ENCODE measurements at places on chromosomes 13 and 19. TPM values are rescaled to one million over a fixed set of nuclear protein-coding genes. Genes with fewer than 3 reads are reported as not detected.

- no peak for DNase-seq
- no peaks in the 10 kb centered on the region for H3K27me3 ChIP-seq
- H3K27ac ChIP-seq, result no peak overlapping the region
These were observed 520.7 kb upstream of the NBEA start for GRCh38 chr13:34421347-34421719.

- DNase-seq, result no peak
- H3K4me1 ChIP-seq, result no peaks in the 10 kb centered on the region
- H3K27me3 ChIP-seq, result no peaks in the 10 kb centered on the region
- H3K4me3 ChIP-seq, result no peak overlapping the region
- peak overlapping the region; percentile 20 for H3K27ac ChIP-seq
These were observed 54.6 kb downstream of the NAA16 start for GRCh38 chr13:41365631-41366030.

GRCh38 chr13:25375727-25376358 lies 4.1 kb downstream of the ATP8A2 start:
- DNase-seq, result peak; percentile 76
- H3K27me3 ChIP-seq, result peaks cover 35% of the 10 kb centered on the region
- H3K4me1 ChIP-seq, result peaks cover 5% of the 10 kb centered on the region
- H3K4me3 ChIP-seq, result no peak overlapping the region

ATP7B gene
- polyA plus RNA-seq, result 5.1 TPM

DNA sequence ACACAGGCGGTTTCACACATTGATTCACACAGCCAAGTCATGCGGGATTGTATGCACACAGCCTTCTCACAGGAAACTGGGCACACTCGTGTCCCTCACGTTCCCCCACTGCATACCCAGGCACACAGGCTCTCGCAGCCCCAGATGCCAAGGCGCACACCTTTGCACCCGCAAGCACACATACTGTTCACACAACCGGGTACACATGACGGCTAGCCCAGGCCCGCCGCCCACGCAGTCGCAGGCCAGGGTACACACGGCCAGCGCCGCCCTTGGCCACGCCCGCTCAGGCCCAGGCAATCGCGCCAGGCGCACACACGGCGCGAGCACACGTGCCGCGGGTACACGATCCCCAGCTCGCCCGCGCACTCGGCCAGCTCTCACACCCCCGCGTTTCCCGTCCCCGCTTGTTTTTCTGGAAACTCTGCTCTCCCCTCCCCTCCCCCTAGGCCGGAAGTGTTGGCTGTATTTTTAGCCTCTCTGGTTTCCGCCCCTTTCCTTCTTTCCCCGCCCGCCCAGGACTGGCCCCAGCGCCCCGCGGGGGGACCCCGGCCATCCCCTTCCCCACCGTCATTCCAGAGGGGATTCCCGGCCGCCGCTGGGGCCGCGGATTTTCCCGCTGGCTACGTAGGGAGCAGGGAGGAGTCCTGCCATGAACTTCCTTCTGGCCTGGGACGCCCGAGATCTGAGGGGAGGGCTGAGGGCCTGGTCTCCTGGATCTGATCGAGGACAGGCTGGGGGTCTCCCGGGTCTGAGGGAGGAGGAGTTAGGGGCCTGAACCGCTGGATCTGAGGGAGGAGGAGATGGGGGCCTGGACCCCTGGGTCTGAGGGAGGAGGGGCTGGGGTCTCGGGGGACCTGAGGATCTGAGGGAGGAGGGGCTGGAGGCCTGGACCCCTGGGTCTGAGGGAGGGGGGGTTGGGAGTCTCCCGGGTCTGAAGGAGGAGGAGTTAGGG lies 4.0 kb upstream of the ZFP36 start:
- H3K27ac ChIP-seq, result peak overlapping the region; percentile 100
- H3K4me3 ChIP-seq, result peak overlapping the region; percentile 41
- DNase-seq, result peak; percentile 87
- H3K27me3 ChIP-seq, result no peaks in the 10 kb centered on the region
- no peaks in the 10 kb centered on the region for H3K36me3 ChIP-seq

DNA sequence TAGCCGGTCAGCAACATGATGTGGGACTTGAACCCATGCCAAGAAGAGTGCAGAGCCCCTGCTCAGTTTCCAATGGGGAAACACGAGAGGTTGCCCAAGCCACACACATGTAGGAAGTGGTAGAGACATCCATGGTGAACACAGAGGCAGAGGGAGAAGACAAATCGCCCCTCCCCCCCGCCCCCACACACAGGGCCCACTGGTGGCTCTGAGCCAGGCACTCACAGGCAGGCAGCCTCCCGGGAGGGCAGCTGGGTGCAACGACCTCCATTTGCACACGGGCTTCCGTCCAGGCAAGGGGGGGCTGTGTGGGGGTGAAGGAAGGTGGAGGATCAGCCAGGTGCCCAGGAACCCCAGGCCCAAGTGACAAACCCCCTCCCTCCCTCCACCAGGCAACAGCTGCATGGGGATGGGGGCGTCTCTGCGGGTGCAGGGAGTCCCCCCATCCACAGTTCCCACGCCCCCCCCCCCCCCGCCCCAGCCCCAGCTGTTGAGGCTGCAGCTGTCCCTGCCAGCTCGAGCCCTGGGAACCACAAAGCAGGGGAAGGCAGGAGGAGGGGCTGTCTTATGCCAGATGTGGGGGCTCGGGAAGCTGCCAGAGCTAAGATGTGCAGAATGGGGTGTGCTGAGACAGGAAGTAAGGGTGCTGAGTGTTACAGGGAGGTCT lies 3.4 kb downstream of the NOTCH3 start:
- H3K27ac ChIP-seq, result no peak overlapping the region
- H3K27me3 ChIP-seq, result no peaks in the 10 kb centered on the region
- peaks cover 22% of the 10 kb centered on the region for H3K4me1 ChIP-seq
- DNase-seq, result peak; percentile 67
- no peaks in the 10 kb centered on the region for H3K36me3 ChIP-seq

GRCh38 chr19:38378866-38379265 lies 4.5 kb downstream of the PSMD8 start:
- no peaks in the 10 kb centered on the region for H3K27me3 ChIP-seq
- no peak overlapping the region for H3K4me3 ChIP-seq
- peaks cover 14% of the 10 kb centered on the region for H3K4me1 ChIP-seq
- no peak for DNase-seq
- H3K27ac ChIP-seq, result no peak overlapping the region

DNA sequence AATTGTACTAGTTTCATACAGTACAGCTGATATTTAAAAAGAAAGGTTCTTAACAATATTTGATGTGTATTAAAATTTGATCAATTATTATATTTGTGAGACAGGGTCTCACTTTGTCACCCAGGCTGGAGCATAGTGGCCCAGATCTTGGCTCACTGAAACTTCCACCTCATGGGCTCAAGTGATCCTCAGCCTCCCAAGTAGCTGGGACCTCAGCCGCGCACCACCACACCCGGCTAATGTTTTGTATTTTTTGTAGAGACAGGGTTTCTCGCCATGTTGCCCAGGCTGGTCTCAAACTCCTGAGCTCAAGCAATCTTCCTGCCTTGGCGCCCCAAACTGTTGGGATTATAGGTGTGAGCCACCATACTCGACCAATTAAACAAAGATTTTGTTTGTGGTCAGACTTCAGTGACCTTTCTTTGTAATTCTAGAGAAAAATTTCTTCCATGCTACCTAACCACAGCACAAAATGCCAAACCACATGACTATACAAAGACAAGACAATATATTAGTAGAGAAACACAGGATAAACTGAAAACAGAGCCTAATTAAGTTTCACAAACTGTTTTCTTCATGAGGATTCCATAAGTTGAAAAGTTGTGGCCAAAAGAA lies 59.6 kb downstream of the RBM26 start:
- no peaks in the 10 kb centered on the region for H3K4me1 ChIP-seq
- no peaks in the 10 kb centered on the region for H3K27me3 ChIP-seq
- peaks cover 81% of the 10 kb centered on the region for H3K36me3 ChIP-seq
- no peak overlapping the region for H3K27ac ChIP-seq
- H3K4me3 ChIP-seq, result no peak overlapping the region

- H3K36me3 ChIP-seq, result no peaks in the 10 kb centered on the region
- no peak overlapping the region for H3K27ac ChIP-seq
- no peak for DNase-seq
- H3K4me1 ChIP-seq, result no peaks in the 10 kb centered on the region
- peaks cover 37% of the 10 kb centered on the region for H3K27me3 ChIP-seq
These were observed 28.5 kb downstream of the EXOC3L2 start for GRCh38 chr19:45216667-45217066.

- no peak overlapping the region for H3K27ac ChIP-seq
- no peaks in the 10 kb centered on the region for H3K27me3 ChIP-seq
- H3K4me3 ChIP-seq, result no peak overlapping the region
- H3K36me3 ChIP-seq, result no peaks in the 10 kb centered on the region
- DNase-seq, result no peak
These were observed 24.0 kb downstream of the CARM1 start for GRCh38 chr19:10895363-10895762.

- peak overlapping the region; percentile 36 for H3K27ac ChIP-seq
- no peak for DNase-seq
- peaks cover 3% of the 10 kb centered on the region for H3K36me3 ChIP-seq
- no peak overlapping the region for H3K4me3 ChIP-seq
- H3K4me1 ChIP-seq, result peaks cover 42% of the 10 kb centered on the region
These were observed 14.5 kb downstream of the ACTN4 start for GRCh38 chr19:38661996-38662395.

DNA sequence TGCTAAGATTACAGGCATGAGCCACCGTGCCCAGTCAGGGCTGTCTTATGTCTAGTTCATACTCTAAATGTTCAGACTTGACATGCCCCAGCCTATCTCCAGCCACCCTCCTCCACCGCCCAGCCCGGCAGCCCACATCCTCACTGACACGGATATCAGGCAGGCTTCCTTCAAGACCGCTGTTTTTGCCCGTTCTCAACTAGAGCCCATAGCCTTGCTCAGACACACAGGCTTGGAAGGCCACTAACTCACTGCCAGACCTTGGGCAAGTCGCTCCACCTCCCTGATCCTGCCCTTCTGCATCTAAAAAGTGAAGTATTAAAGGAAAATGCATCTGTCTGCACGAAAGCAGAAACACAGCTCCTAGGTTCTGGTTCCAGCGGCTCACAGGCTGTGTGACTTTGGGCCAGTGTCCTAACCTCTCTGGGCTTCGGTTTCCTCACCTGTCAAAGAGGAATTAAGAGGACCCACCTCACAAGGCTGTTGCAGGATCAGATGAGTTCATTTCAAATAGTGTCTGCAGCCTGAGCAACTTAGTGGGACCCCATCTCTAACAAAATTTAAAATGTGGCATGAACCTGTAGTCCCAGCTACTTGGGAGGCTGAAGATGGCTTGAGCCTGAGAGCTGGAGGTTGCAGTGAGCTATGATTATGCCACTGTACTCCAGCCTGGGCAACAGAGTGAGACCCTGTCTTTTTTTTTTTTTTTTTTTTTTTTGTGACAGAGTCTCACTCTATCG lies 14.5 kb upstream of the CERS4 start:
- H3K4me1 ChIP-seq, result no peaks in the 10 kb centered on the region
- H3K36me3 ChIP-seq, result no peaks in the 10 kb centered on the region
- H3K4me3 ChIP-seq, result no peak overlapping the region
- DNase-seq, result no peak
- H3K27me3 ChIP-seq, result no peaks in the 10 kb centered on the region

- no peaks in the 10 kb centered on the region for H3K36me3 ChIP-seq
- peak; percentile 65 for DNase-seq
- no peak overlapping the region for H3K27ac ChIP-seq
- no peaks in the 10 kb centered on the region for H3K4me1 ChIP-seq
These were observed 5.2 kb downstream of the INSR start for GRCh38 chr19:7288977-7289376.

DNA sequence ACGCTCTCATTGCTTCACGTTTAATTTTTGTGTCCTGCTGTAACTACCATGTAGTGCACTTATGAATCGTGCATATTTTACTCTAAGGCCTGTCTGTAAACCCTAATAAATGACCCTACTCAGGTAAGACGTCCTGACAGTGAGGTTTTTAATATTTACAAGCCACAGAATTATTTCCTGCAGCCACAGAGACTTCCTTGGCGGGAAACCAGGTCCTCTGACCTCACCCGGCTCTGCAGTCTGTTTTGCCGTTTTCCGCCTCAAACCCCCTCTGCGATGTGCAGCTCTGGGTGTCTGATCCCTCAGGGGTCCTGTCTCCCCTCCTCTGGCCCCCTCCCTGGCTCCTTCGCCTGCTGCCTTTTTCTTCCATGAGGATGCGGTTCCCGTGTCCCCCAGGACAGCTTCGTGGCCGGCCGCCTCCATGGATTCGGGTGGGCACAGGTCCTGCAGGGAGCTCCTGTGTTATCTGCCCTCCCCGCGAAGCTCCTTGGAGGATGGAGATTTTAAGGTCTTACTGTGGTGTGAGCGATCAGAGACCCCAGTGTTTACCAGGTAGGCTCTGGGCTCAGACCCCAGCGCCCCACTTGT lies 66.3 kb downstream of the MCF2L start:
- no peak for DNase-seq
- no peak overlapping the region for H3K4me3 ChIP-seq
- H3K27me3 ChIP-seq, result no peaks in the 10 kb centered on the region
- H3K4me1 ChIP-seq, result no peaks in the 10 kb centered on the region
- no peaks in the 10 kb centered on the region for H3K36me3 ChIP-seq

COX6B2 gene
- polyA plus RNA-seq, result 0.58 TPM

DNA sequence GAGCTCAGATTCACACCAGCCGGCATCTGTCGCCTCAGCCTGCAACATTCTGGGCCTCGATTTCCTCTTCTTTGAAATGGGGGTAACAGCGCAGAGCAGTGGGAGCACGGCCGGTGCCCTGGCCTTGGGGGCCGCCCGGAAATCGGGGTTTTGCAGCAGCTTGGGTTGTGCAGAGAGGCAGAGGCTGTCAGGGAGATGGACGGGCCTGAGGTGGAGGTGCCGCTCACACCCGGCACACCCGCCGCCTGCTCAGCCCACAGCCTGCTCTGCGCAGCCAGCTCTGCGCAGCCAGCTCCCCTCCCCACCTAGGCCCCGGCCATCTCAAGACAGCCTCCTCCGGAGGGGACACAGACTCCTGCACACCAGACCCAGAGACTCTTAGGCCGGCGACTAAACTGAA lies 10.6 kb downstream of the KLF2 start:
- no peak overlapping the region for H3K4me3 ChIP-seq
- no peaks in the 10 kb centered on the region for H3K36me3 ChIP-seq
- no peak for DNase-seq
- H3K27ac ChIP-seq, result no peak overlapping the region
- H3K4me1 ChIP-seq, result no peaks in the 10 kb centered on the region

DNA sequence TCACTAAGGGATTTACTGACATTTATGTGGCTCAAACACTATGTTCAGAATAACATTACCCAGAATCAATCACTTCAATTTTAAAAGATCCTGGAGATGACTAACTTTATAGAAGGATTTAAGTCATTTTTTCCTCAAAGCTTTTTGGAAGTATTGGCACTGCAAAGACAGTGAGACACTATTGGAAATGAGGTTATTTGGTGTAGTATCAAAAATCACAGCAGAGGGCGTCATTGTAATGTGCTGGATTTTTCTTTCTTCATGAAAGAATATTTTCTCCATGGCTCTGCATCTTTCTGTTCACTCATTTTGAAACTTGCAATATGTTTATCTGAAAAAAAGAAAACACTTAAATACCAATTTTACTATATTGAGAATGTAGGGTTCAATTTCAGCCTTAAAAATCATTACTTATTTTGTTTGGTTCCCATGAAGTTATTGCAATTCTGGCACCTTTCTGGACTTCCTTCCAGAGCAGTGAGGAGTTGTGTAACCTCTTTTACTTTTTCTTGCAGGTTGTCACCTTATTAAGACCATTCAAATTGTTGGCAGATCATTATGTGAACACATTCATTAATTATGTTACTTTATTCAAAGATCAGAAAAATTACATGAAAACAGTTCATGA lies 3.7 kb upstream of the CSNK1A1L start:
- H3K27ac ChIP-seq, result no peak overlapping the region
- H3K36me3 ChIP-seq, result no peaks in the 10 kb centered on the region

- no peak overlapping the region for H3K4me3 ChIP-seq
- no peaks in the 10 kb centered on the region for H3K4me1 ChIP-seq
- H3K36me3 ChIP-seq, result peaks cover 17% of the 10 kb centered on the region
- no peak for DNase-seq
- no peak overlapping the region for H3K27ac ChIP-seq
These were observed 34.5 kb downstream of the PLEKHJ1 start for GRCh38 chr19:2201473-2202148.
